COR-L47 (cell line): ENCODE measurements at places on chromosomes 7 and 10.

DNA sequence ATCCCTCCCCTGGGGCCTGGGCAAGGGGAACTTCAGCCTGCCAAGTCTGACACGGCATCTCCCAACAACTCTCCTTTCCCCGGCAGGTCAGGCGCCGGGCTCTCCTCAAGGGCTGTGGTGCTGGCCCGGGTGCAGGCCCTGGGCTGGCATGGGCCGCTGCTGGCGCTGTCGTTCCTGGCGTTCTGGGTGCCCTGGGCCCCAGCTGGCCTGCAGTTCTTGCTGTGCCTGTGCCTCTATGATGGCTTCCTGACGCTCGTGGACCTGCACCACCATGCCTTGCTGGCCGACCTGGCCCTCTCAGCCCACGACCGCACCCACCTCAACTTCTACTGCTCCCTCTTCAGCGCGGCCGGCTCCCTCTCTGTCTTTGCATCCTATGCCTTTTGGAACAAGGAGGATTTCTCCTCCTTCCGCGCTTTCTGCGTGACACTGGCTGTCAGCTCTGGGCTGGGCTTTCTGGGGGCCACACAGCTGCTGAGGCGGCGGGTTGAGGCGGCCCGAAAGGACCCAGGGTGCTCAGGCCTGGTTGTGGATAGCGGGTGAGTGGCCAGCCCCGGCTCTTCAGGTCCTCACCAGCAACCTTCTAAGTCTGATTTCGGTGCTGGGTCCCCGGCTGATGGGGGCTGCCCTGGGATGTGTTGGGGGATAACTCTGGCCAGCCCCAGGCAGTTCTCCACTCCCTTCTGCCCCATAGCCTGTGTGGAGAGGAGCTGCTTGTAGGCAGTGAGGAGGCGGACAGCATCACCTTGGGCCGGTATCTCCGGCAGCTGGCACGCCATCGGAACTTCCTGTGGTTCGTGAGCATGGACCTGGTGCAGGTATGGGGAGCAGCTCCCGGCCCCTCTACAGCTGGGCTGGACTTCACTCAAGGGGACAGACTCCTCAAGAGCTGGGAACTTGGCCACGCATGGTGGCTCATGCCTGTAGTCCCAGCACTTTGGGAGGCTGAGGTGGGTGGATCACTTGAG, 19.5 kb upstream of the C10orf95 start:
- DNase-seq: no peak

DNA sequence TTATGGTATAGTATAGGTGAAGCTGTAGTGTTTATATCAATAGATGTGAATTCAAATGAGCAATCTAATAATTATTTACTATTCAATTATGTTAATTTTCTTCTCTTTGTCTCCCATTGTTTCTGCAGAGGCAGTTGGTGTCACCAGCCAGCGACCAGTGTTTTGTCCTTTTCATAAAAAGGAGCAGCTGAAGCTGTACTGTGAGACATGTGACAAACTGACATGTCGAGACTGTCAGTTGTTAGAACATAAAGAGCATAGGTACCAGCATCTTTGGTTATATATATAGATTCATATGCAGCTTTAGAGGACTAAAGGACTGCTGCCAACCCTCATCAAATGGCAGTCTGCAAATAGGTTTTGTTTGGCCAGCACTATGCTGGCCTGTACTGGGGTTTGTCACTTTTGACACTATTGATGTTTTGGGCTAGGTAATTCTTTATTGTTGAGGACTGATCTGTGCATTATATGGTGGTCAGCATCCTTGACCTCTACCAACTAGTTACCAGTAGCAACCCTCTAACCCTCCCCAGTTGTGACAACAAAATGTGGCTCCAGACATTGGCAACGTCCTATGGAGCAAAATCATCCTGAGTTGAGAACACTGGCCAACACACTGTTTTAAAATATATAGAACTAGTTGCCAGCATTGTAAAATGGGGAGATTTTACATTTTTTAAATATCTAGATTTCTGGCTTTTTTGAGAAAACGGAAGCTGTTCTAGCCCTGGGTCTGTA, 59.2 kb downstream of the TRIM24 start:
- DNase-seq: peak; percentile 80

GRCh38 chr7:63925626-63926460, 72.8 kb upstream of the ZNF722 start:
- no peak for DNase-seq

DNA sequence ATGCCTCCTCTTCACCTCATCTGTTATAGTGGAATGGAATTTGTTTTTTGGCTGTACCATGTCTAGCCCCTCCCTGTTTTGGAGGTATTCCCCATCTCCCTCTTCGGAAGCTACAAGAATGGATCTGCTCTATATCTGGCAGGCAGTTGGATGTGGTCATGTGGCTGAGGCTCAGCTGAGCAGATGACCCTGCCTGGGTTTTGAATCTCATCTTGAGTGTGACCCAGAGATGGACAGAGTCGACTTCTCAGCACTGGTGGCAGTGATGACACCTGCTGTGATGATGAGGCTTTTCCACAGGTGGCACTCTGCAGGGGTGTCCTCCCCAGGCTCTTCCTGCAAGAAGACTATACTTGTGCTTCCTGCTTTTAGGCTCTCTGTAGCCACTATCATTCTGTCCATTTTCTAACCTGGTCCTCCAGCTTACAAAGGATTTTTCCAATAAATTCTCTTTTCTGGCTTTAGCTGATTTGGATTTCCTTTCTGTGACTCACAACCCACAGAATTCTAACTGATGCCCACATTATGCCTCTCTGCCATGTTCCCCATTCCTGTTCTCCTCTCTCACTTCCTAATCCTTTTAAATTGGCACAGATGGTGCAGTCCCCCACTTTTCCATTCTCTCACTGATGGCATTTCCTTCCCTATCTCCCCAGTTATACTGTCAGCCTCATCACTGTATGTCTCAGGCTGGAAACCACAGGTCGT, 7.5 kb upstream of the ARHGAP22 start:
- DNase-seq: no peak

GRCh38 chr10:44968091-44968490, 8.5 kb downstream of the RASSF4 start:
- DNase-seq: no peak

GRCh38 chr10:91800182-91800581, 2.0 kb downstream of the TNKS2 start:
- no peak for DNase-seq

DNA sequence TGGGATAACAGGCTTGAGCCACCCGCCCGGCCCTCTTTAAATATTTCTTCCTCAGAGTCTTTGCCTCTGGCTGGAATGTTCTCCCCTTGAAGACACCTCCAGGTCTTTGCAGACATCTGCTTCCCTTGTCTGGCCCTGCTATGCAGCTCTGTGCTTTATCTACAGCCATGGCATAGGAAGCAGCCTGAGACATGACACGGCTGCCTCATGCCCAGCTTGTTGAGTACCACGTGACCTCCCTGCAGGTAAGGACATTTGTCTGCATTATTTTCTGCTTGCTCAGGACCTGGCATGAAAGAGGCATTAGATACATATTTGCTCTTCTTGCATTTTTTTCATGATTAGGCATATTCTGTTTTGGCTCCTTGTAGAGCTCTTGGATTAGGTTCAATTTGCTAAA, 113.8 kb upstream of the KLF6 start:
- DNase-seq: peak; percentile 18

DNA sequence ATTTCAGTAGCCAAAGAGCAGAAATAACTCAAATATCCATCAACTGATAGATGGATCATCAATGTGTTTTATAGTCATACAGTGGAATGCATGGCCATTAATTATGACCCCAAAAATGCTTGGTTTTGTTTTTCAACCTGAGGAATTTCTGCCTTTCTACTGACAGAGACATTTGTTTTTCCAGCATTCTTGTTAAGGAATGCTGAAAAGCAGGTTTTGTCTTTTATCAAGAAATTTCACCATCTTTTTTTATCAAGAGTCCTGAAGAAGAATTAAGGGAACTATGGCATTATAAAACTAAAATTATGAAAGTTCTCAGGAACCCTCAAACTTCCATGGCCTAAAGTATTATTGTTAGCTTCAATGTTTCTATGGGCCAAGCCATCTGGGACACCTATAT, 153.4 kb upstream of the THSD7A start:
- no peak for DNase-seq

GRCh38 chr7:27693794-27694193, 31.1 kb upstream of the HIBADH start:
- no peak for DNase-seq

GRCh38 chr7:130987092-130987491, 253.1 kb upstream of the KLF14 start:
- no peak for DNase-seq
